ENCODE measurements at places on chromosomes 1 and 21.

DNA sequence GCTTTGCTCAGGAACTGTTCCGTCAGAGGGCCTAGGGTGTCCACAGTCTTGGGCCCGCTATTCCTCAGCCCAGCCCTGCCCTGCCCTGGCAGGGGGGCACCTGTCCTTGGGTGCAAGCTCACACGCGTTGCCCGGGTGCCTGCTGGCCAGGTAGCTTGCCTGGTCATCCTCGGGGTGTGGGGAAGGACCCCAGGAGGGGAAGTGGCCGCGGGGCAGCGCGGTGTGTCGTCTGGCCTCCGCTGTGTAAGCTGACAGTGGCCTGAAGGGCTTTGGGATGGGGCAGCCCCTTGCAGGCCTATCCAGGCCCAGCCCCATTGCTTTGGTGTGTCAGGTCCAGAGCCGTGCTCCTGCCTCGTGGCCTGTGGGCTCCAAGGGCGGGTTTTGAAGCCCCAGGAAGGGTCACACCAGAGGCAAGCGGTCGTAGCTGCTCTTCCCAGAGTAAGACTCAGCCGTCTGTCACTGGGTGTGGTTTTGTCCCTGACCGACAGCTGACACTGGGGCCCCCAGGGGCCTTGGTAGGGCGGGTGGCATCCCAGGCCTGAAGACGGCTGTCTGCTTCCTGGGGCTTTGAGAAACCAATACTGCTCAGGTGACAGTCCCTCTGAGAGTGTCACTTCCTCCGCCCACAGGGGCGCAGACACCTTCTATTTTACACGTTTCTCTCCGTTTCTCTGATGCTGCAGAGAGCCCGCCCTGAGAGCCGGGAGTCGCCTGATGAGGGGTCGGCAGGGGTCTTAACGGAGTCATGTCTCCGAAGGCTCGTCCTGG, 72.1 kb downstream of the SKI start:
- DNase-seq = no peak

- no peak for DNase-seq
Measured at GRCh38 chr21:26965040-26965906, 1.6 kb downstream of the ADAMTS5 start.

- DNase-seq = peak; percentile 14
Measured at GRCh38 chr1:66436378-66437135, 97.4 kb upstream of the SGIP1 start.

- DNase-seq = no peak
Measured at GRCh38 chr1:1924386-1924785, 5.3 kb upstream of the TMEM52 start.

GRCh38 chr21:31180256-31181081, 142.2 kb upstream of the KRTAP19-8 start:
- peak; percentile 38 for DNase-seq

DNA sequence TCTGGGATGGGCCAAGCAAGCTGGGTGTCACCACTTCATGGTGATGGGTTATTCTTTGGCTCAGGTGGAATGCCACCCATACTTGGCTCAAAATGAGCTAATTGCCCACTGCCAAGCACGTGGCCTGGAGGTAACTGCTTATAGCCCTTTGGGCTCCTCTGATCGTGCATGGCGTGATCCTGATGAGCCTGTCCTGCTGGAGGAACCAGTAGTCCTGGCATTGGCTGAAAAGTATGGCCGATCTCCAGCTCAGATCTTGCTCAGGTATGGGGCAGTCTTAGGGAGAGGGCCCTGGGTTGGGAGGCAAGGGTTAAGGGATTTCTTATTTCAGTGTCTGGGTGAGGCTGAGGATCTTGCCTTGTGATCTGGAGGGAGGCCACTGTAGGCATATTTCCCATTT, 15.4 kb upstream of the NASP start:
- DNase-seq = no peak

DNA sequence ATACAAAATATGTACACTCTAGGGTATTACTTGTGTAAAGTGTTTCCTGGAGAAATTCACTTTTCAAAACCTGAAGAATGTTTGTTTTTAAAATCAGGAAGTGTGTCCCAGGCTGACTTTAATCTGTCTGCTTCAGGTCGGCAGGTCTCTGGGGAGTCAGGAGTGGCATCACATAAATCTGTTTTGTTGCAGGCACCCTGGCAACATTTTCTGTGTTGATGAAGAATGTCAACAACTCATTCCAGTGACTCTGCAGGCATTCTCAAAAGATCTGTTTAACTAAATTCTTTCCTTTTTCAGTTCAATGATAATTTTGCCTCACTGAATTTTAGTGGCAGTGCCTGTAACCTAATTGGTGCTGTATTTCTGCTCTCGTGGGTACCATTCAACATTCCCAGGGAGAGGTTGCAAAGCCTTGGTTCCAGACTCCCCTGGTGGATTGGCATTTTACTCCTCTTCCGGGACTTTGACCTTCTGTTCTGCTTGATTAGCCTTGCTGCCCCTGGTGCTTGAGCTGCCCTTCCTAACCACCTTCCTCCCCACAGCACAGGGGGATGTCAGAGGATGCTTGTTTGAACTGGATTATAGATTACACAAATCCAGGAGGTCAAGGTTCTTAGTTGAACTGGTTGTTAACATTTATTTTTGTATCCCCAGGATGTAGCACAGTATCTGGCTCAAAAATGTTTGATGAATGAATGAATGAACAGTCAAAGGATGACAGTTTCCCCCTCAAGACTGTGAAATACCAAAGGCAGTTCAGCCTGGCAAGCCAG, 55.4 kb upstream of the LPGAT1 start:
- DNase-seq = no peak

DNA sequence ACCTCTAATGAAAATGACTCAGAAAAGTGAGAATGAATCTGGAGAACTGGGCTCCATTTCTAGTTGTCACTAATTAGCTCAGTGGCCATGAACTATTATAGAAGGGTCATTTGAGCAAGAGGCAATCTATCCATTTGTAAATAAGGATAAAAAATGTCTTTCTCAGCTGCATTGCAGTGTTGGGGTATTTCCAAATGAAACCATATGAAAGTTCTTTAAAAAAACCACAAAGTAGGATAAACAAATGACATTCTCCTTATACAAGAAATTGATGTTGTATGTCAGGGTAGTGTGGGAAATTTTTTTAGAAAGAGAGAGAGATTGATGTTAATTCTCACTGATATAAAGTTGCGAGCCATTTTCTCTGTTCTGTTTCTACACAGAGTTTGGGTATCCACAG, 26.0 kb downstream of the FMO3 start:
- no peak for DNase-seq

DNA sequence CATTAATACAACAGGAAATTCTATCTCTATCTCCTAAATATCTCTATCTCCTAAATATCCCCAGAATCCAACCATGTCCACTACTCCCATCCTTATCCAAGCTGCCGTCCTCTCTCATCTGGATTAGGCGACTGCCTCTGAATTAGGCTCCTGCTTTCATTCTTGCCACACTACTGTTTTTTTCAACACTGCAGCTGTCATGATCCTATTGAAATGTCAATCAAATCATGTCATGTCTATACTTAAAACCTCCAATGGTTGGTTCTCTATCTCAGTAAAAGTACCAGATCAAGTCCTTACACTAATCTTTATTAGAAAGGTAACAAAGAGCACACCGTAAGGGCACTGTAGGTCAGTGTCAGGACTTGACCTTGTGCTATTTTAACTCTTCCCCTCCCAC, 82.0 kb upstream of the NFIA start:
- peak; percentile 4 for DNase-seq

DNA sequence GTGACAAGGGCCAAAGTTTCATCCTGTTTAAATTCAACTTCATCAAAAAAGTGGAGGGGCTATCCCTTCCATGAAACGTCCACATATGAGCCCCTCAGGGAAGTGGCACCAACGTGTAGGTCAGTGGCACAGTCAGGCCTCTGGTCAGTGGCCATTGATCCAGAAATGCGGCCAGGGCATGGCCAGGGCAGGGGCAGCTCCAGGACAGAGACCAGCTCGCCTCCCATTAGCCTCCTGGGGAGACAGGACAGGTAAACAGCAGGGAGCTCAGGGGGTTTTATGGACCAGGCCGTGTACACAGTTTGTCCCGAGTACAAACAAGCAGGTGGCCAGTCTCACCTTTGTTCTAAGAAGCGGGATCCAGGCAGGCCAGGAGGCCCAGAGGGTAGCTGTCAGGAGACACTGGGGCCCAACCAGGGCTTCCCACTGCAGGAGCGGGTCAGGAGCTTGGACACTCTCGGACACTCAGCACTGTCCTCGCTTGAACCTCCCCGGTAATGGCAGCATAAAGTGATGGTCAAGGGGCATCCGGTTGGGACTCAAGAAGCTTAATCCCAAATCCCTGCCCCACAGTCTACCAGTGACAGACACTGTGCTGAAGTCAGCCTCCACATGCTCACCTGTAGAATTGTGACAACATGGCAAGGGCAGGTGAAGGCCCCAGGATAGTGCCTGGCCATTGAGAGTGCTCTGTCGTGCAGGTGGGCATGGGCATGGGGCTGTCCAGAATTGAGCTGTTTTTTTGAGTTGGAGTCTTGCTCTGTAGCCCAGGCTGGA, 144.1 kb upstream of the ERRFI1 start:
- no peak for DNase-seq

- DNase-seq = no peak
Measured at GRCh38 chr1:186009039-186009737, 275.0 kb downstream of the HMCN1 start.

- peak; percentile 24 for DNase-seq
Measured at GRCh38 chr1:57637155-57637554, 213.3 kb upstream of the DAB1 start.

DNA sequence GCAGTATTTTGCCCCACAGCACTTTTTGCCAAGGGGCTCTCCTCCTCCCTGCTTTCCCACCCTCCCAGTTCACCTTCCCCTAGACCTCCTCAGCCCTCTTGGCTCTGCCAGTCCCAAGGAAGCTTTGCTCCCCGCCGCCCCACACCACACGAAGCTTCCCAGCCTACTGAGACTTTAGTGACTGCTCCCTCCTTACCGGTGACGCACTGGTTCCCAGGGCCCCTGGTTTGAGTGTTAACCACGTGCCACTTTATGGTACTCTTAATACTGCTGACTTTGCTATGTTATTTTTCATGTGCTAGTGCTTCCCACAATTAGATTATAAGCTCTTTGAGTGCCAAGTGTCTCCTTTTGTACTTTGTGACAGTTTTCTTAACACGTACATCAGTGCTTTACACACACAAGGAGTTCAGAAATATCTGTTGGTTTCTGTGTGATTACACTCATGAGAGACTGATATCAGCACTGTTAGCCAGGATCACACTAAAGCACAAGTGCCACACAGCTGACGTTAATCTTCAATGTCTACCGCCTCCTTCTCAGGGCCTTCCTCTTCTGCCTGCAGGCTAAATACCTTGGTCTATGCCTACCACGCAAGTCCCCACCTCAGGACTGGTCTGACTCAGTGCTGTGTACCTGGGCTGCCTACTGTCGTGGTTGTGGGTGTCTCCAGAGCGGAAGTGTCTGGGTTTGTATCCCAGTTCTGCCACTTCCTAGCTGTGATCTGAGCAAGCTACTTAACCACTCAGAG, 61.0 kb downstream of the DNTTIP2 start:
- no peak for DNase-seq

DNA sequence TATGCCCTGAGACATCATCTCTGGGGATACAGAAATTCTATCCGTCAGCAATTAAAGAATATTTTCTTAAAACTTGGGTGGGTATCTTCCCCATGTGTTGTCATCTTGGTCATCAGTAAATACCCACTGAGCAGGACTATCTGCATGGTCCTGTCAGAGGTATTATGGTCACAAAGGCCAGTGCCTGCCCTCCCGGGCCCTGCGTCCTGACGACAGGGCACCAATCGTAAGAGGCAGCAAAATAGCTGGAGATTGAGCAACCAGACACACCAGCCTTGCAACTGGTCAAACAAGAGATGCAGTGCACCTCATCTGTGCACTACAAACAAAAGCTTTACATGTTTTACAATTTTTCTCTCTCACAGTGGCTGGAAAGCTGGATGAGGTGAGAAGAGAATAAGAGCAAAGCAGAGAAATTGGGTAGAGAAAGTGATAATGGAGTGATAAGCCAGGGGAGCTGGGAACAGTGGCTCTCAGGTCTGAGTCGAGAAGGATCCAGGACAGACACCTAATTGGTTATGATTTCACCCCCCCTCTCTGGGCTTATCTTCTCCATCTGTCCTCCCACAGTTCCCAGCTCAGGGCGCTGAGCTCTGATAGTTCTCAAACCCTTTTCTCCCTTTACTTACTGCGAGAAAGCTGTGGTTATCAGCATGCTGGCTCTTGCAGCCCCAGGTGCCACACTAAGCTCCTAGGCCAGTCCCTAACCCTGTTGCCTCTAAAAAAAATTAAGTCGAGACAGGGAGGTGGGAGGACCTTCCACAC, 8.8 kb upstream of the SRP9 start:
- peak; percentile 92 for DNase-seq

GRCh38 chr1:66402194-66402593, 131.8 kb upstream of the SGIP1 start:
- DNase-seq = peak; percentile 96

DNA sequence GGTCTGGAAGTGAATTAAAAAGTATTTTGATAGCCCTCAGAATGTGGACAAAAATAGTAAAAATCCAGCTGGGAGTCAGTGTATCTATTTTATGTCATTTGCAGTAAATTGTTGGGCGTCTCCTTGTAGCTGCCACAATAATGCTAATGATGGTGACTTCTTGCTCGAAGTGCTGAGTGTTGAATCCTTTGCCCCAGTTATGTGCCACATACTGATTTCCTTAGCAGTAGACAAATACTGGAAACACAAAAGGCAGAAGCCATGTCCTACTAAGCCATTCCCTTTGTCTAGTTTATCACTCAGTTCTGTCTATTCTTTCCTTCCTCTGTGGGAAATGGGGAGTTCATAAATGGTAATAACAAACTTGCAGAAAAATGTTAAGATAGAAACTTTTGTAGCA, 70.7 kb upstream of the CXADR start:
- DNase-seq = no peak

DNA sequence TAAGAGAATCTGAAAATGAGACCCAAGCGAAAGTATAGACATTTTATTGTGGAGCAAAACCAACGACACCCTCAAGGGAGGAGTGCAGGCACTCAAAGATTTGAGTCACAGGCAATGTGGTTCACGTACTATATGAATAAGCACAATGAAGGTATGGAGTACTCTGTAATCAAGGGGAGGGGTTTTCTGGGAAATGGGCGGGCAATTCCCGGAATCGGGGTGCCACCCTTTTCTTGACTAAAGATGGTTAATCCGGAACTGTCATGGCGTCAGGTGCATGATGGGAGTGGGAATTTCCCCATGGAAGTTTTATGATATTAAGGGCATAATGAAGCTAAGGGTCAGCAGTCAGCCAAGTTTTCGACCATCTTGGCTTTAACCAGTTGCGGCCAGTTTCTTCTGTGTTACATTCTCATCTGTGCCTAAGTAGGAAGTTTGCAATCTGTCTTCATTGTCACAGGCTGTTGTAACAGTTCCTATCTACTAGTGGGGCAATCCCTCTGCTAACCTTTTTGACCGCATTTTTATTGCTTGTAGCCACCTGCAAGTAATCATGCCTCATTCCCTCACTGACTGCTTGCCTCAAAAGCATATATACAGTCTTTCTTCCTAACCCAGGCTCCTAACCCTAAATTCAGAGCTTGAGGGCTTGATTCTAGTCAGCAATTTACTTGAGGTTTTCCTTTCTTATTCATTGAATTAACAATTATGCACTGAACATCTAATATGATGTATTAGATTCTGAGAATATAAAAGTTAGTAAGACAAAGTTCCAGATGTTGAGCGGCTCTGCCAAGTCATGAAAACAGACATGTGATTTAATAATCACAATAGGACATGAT, 775 bp upstream of the AIM2 start:
- DNase-seq = no peak
